ENCODE measurements at places on chromosomes 13 and 19.

- no peak for DNase-seq
These were observed 16.4 kb upstream of the KCTD15 start for GRCh38 chr19:33780251-33780650.

DNA sequence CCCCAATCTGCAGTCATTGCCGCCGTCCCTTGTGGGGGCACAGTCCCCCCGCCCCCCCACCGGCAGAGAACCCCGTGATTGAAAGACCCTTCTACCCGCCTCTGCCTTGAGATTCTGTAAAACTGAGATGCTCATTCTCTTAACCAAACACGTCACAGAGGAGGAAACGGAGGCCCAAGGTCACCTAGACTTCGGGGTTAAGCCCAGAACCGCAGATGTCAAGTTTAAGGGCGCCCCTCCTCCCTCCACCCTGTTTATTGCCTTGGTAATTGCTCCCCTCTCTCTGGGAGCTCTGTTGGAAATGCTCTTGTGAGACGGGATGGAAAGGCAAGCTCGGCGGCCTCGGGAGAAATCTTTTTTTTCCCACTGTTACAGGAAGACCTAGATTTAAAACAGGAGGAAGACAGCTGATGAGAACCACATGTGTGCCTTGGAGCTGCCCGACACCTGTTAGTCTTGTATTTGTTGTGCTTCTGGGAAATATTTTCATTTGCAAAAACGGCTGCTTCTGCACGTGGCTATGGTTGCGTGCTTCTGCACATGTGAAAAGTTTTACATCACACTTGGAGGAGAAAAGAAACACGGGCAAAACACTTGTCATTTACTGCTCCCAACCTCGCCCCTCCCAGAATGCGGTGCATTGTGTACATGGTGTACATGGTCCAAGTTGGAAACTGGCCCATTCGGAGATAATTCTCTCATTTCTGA lies 1.1 kb upstream of the MED26 start:
- DNase-seq, result peak; percentile 81

- DNase-seq, result no peak
These were observed 67.2 kb downstream of the HSPH1 start for GRCh38 chr13:31094331-31095015.

GRCh38 chr19:29381353-29382203 lies 144.2 kb upstream of the VSTM2B start:
- DNase-seq, result peak; percentile 28

- no peak for DNase-seq
These were observed 541.6 kb downstream of the SUCLA2 start for GRCh38 chr13:47459512-47459911.

DNA sequence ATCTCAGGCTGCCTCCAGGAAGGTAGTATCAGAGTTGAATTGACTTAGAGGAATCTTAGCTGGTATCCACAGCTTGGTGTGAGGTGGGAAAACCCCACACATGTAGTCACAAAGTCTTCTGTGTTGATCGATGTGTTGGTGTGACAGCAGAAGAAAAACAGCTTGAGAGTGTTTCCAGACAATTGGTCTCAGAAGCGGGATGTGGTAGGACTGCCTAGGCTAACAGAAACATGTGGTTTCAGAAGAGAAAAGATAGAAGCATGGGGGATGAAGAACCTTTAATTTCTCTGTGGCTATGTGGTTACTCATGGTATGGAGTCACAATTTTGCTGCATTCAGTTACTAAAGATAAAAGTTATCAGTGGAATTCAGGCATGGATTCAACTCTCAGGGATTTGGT lies 134.7 kb upstream of the SLITRK5 start:
- DNase-seq, result no peak

GRCh38 chr13:37488726-37489125 lies 109.8 kb downstream of the POSTN start:
- no peak for DNase-seq

DNA sequence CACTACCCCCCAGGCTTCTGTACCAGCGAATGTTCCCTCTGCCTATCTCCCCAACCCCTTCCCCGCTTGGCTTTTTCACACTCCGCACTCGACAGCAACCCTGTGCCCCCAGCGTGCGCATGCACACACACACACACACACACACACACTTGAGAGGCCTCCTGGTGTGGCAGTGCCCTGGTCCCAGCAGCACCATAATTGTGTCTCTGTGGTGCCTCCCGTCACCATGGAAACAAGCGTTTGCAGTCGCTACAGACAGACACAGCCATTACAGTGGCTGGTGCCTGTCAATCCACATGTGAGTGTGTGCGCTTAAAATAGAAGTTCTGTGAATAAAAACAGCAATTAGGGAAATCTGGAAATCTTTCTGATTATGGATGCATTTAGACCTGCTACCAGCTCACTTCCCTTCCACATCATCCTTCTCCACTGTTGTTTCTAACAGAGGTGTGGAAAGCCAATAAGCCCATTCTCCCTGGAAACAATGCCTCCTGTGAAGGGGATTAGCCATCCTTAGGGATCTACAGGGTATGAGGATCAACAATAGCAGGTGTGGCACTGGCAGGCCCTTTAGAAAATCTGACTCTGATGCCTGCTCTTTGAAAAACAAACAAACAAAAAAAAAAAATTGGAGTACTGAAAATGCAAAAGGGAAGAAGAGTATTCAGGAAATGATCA lies 146.3 kb downstream of the DCLK1 start:
- DNase-seq, result no peak

- no peak for DNase-seq
These were observed 1.2 kb downstream of the MKNK2 start for GRCh38 chr19:2049741-2050348.

DNA sequence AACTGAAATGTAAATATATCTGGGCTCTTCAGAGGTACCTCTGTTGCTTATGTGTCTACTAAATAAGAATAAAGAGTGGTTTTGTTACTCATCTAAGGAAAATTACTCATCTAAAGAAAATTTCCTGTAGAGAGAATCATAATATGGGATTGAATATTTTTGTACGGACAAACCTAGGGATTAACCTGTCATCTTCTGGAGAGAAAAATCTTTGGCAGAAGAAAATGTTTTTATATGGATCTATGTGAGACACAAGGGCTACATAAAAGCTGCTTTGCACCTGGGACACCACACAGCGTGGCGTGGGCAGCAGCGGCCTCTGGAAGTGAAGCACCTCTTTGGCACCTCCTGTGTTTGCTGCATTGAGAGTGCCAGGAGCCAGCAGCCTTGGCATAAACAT lies 242.9 kb upstream of the DACH1 start:
- DNase-seq, result no peak

- DNase-seq, result no peak
These were observed 25.0 kb upstream of the NCCRP1 start for GRCh38 chr19:39171479-39172465.

GRCh38 chr13:61485128-61485765 lies 69.6 kb upstream of the PCDH20 start:
- DNase-seq, result no peak

- peak; percentile 23 for DNase-seq
These were observed 18.4 kb downstream of the TEX29 start for GRCh38 chr13:111338841-111339240.

DNA sequence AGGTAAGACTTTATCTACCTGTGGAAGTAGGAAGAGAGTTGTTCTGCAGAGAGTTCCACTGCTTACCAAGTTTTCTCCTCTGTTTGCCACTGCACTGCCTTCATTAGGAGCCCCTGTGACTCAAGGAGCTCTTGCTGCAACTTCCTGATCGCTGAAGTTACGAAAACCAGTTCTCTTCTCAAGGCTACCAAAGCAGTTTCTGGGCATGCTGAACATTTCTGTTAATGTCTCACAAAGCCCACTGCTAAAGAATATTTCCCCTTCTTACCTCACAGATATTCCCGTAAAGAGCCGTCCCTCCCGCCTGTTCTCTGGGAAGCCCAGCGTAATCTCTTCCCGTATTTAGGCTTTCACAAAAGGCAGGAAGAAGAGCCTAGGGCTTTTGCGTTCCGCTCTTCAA lies 82.6 kb upstream of the OXGR1 start:
- DNase-seq, result no peak

GRCh38 chr13:105251293-105251692 lies 1284.2 kb downstream of the EFNB2 start:
- DNase-seq, result no peak

GRCh38 chr13:73063166-73063565 lies 4.4 kb downstream of the KLF5 start:
- no peak for DNase-seq

DNA sequence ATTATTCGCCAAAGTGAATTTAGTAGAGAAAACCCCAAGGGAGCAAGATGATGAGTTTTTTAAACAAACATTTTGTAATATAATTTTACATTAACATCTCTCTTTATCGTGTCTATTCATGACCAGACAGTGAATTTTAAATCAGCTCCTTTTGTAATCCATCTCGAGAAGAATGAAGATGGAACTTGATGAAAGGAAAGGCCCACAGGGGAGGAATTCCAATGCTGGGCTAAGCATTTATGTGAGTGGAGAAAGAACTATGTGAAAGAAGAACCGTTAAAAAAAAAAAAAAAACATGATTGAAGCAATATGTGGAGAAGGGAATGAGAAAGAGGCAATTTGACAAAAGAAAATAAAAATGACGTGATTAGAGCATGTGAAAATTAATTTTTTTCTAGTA lies 170.6 kb downstream of the KCTD12 start:
- DNase-seq, result no peak

DNA sequence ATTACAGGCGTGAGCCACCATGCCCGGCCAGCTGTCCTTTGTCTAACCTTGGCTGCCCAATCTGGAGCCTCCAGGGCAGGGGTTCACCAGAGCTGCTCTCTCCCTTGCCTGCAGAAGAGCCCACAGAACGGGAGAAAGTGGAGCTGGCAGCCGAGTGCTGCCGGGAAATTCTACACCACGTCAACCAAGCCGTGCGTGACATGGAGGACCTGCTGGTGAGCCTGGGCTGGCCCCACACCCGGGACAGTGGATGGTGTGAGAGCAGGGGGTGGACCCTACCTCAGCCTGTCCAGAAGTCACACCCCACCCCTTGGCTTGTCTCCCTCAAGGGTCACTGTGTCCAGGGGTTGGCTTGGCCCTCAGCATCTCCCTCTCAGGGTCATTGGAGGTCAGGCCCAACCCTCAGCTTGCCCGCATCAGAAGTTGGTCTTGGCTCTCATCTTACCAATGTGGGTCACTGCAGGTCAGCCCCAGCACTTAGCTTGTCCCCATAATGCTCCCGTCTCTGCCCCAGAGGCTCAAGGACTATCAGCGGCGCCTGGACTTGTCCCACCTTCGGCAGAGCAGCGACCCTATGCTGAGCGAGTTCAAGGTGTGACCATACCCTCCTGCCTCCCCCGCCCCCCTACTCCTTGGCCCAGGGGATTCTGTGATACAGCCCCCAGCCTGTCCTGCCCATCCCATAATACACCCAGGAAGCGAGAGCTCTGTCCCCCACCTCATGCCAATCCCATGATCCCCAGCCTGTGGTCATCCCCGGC lies 20.4 kb downstream of the ARHGEF1 start:
- no peak for DNase-seq

GRCh38 chr13:24237356-24237755 lies 72.0 kb upstream of the C1QTNF9 start:
- no peak for DNase-seq

- DNase-seq, result no peak
These were observed 1.5 kb downstream of the ZNF296 start for GRCh38 chr19:45074744-45075300.

- no peak for DNase-seq
These were observed 365.0 kb upstream of the NBEA start for GRCh38 chr13:34577051-34577450.
